ENCODE measurements at places on chromosomes 7 and 10.

- no peak for DNase-seq
Observed at GRCh38 chr10:60414877-60415585, 25.4 kb upstream of the ANK3 start.

GRCh38 chr10:69241575-69241974, 21.4 kb downstream of the HKDC1 start:
- no peak for DNase-seq

- no peak for DNase-seq
Observed at GRCh38 chr7:139876622-139877283, 47.7 kb downstream of the TBXAS1 start.

GRCh38 chr7:27840760-27841364, 100.9 kb downstream of the TAX1BP1 start:
- no peak for DNase-seq

GRCh38 chr7:93817004-93817403, 73.5 kb downstream of the TFPI2 start:
- no peak for DNase-seq

- DNase-seq, result no peak
Observed at GRCh38 chr10:5589011-5589660, 64.4 kb downstream of the CALML3 start.

DNA sequence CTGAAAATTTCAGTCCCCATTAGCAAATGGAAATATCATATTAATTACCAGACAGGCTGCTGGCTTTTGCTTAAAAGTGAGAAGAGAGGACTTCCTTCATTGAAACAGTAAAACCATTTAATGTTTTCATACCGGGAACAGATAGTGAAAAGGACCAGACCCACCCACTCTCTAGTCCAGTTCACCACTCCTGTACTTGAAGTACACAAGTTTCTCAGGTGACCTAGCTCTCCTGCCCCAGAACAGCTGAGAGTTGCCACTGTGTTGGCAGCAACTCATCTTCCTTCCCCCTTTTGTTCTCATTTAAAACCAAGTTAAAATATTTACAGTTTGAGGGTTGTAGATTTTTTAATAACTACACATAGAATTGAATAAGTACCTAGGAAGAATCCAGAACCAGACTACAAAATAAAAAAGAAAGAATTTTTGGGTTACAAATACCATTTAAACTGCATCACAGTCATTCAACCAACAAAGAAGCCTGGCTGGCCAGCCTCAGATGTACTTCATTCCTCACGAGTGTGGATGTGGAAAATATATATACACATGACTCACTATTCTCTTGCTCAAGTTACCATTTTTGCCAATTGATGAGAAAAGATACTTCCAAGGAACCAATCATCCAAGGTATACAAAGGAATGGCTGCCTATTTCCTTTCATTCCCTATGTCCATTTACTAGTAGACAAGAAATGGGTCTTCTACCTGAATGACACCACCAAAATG, 68.1 kb downstream of the VPS41 start:
- DNase-seq, result no peak

DNA sequence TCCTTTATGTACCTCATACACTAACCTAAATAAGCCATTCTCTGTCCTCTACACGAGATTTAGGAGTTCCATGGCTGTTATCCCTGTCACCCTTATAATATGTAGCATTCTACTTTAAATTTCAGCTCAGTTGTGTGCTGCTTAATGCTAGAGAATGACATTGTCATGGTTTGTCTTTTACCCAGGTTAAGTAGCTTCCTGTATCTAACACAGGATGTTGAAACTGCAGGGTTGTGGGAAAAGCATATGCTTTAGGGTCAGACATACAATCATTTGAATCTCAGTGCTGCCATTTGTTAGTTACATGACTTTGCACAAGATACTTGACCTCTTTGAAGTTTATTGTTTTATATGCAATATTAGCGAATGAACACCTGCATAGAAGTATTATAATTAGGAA, 235.1 kb upstream of the CACNA2D1 start:
- no peak for DNase-seq

GRCh38 chr7:5041047-5041446, 4.6 kb upstream of the RBAK start:
- no peak for DNase-seq

DNA sequence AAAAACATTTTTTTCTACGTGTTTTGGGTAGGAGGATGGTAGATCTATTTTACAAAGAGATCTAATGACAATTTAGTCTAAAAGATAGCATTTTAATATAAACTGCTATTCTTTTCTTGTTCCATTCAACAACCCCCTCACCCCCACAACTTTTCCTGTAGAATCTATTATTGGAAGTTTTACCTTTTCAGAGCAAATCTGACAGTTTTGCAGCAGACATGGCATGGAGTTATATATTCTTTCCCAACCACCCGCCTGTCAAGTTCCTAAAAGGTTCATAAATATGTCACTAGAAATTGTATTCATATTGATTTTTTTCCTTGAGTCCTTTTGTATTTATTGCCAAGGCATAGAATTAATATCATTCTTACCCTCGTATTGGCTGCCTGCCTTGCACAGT, 21.5 kb upstream of the NAMPT start:
- no peak for DNase-seq

- DNase-seq, result no peak
Observed at GRCh38 chr7:31311552-31311951, 29.0 kb downstream of the NEUROD6 start.

DNA sequence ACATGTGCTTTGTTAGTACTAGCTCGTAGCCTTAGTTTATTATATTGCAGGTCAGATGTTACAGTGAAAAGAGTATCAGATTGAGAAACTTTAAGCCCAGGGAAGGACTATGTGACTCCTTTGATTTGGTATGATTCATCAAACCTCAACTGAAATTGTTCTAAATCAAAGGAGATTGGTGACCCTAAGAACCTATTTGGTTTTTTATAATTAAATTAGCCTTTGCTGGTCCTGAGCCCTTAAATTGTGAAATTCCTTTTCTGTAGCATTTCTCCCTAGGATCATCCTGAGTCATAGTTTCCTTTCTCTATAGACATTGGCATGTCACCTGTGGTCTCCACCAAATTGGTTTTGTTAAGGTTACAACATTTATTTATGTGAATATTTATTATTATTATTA, 89.7 kb downstream of the POLR1F start:
- DNase-seq, result no peak

- DNase-seq, result no peak
Observed at GRCh38 chr7:28773423-28774145, 184.5 kb downstream of the TRIL start.

DNA sequence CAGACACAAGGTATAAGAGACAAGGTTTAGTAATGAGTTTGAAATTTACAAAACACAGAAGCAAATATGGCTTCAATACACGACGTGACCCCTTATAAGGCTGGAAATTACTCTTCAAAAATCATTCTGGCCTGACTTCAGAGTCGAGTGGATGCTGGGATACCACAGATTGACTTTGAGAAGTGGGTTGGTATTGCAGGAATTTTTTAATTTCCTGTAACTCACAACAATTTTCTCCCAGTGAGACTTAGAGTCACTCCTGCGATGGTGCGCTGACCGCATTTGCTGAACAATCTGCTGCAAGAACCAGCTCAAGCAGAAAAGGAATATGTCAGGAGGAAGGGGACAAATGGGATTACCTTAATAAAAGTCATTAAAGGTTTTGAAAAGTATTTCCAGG, 132.1 kb downstream of the EMX2 start:
- no peak for DNase-seq

DNA sequence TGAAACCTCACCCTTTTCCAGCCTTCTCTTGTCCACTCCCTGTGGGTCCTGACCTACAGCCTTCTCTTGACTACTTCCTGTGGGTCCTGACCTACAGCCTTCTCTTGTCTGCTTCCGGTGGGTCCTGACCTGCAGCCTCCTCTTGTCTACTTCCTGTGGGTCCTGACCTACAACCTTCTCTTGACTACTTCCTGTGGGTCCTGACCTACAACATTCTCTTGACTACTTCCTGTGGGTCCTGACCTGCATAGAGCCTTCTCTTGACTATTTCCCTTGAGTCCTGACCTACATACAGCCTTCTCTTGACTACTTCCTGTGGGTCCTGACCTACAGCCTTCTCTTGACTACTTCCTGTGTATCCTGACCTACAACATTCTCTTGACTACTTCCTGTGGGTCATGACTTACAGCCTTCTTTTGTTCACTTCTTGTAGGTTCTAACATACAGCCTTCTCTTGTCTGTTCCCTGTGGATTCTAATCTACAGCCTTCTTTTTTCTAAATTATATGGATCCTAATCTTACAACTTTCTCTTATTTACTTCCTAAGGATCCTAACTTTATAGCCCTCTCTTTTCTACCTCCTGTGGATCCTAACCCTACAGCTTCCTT, 36.5 kb downstream of the C10orf71 start:
- DNase-seq, result no peak

DNA sequence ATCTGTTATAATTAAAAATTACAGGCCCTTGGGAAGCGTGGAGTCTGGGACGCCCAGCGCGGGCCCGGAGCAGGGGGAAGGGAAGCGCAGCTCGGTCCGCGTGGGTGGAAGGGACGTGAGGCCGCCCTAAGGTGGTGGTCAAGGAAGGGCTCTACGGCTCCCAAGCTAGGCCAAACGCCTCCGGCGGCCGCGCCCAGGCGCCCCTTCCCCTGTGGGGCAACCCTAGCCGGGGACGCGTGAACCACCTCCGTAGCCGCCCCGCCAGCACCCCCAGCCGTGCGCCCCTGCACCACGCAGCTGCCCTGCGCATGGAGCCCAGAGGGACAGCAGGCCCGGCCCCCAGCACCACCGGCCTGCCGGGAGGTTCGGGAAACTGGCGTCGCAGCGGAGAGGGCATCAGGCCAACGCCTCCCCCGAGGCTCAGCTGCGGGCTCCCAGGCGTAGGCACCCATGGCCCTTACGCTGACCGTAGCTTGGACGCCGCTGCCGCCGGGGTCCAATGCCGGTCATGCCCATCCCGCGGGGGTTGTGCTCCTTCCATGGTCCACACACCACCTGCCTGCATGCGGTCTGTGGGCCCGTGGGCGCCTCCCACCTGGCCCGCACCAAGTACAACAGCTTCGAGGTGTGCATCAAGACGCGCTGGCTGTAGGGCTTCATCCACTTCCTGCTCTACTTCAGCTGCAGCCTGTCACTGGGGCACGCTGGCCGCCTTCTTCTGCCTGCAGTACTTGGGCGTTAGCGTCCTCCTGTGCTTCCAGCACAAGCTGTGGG, 166.7 kb downstream of the SEPTIN7 start:
- no peak for DNase-seq

DNA sequence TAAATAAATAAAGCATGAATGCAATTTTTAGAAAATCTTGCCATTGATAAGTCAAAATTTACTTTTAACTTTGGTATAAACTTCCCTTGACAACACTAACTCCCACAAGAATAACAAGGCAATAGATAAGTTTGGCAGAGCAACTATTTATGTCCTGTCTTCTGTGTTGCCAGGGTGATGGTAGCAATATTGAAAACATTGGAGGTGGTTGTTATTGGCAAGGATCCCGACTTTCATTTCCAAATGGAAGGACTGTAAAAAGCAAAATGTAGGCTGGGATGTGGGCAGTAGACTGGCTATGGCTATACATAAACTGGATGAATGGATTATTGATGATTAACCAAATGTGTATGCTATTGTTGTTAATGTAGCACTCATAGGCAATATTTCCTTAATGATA, 134.9 kb upstream of the CACNA2D1 start:
- no peak for DNase-seq

DNA sequence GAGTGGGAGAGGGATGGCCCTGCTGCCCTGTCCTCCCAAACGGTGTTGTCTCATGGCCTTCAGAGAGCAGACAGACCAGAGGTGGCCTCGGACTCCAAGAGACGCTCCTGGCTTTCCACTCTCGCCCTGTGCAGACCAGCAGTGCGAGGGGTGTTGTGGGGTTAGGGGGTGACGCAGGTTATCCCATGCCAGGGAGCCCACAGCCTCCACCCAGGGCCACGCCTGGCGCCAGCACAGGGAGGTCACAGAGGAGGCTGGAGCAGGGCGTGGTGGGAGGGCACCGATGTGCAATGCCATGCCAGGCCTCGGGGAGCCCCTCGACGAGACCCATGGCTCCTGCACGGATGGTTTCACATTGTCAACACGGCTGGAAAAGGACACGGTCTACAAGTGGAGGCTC, 52.1 kb downstream of the INPP5A start:
- DNase-seq, result no peak

- DNase-seq, result no peak
Observed at GRCh38 chr10:1776127-1776662, 38.9 kb upstream of the ADARB2 start.

DNA sequence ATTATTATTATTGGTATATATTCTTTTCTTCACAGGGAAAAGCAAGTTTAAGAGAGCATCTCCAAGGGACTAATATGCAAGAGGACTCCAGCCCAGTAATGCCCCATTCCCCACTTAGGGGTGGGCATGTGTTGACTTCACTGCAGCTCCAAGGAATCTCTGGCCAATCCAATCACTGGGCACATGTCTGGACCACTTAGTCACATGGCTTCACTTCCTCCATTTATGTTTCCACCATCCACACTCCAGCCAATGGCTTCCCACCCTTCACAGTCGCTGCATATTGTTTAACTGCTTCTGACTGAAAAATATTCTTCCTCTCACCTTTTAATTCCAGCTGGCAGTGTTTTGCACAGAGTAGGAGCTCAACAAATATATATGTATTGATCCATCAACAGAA, 43.6 kb downstream of the FBXL13 start:
- DNase-seq, result no peak

DNA sequence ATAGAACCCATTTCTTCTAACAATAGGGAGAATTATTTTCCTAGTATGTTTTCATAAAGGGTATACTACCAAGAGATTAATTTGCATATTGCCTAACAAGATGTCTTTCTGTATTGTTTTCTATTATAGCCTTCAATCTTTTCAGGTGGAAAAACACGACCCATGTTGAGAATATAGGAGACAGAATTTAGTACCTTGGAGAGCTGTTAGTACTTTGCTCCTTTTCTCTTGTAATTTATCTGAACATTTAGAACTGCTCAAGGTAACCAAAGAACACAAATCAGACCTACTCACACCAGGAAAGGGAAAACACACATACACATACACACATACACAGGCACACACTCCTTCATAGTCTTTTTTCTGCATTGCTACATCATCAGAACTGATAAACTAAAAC, 7.8 kb upstream of the TRDMT1 start:
- DNase-seq, result no peak

- no peak for DNase-seq
Observed at GRCh38 chr7:73896454-73896853, 35.5 kb downstream of the TMEM270 start.

GRCh38 chr10:70602665-70603448, at the start of gene PRF1:
Gene PRF1 (minus strand): TSS chr10:70602741. CDS start chr10:70600902, 1,839 bp downstream.
- DNase-seq, result no peak
